ENCODE measurements at places on chromosomes 7 and 10.
A peak's percentile ranks its signal among the peaks of the same experiment; 100 is the strongest.

GRCh38 chr10:97538411-97538810, 34.2 kb upstream of the ANKRD2 start:
- no peak for DNase-seq

GRCh38 chr10:49524496-49524895, 14.4 kb downstream of the ERCC6 start:
- DNase-seq, result no peak

GRCh38 chr7:140640727-140641523, at the start of gene DENND2A:
Gene DENND2A (minus strand): TSS chr7:140640813. CDS start chr7:140602397, 38,416 bp downstream.
- DNase-seq, result peak; percentile 79

GRCh38 chr7:8130663-8131062, 131.3 kb downstream of the ICA1 start:
- DNase-seq, result no peak

- DNase-seq, result no peak
Measured at GRCh38 chr7:4247106-4247876, 434.8 kb upstream of the FOXK1 start.

GRCh38 chr7:41573015-41573414, 129.9 kb downstream of the INHBA start:
- no peak for DNase-seq

- DNase-seq, result no peak
Measured at GRCh38 chr10:51620131-51620530, 79.3 kb downstream of the CSTF2T start.

GRCh38 chr7:66376264-66376945, 171.3 kb downstream of the TPST1 start:
- DNase-seq, result no peak

- no peak for DNase-seq
Measured at GRCh38 chr10:60335708-60336107, 54.0 kb downstream of the ANK3 start.

DNA sequence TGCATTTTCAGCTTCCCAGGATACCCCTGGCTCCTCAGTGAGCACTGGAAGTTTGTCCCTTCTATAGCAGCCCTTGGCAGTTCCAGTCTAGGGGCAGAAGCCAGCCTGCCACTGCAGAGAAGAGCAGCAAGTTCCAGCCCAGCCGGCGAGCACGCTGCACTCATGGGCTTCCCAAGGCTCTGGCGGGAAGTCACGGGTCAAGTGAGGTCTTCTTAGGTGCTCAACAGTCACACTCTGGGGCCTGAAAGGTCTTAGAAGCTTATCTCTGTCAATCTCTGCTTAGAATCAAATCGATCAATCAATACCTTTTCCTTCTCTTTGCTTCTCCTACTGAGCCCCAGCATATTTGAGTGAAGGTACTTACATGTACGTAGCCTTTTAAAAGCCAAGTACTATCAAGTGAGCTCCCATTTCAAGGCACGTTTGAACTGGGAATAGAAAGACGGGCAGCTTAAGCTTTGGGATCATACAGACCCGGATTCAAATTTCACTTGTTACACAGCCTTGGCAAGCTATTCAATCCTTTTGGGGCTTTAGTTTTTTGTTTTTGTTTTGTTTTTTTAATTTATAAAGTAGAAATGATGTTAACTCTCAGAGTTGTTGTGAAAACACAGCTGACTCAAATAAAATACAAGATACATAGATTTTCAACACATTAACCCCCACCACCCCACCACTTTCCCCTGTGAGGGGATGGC, 152.6 kb upstream of the KLF14 start:
- DNase-seq, result no peak

DNA sequence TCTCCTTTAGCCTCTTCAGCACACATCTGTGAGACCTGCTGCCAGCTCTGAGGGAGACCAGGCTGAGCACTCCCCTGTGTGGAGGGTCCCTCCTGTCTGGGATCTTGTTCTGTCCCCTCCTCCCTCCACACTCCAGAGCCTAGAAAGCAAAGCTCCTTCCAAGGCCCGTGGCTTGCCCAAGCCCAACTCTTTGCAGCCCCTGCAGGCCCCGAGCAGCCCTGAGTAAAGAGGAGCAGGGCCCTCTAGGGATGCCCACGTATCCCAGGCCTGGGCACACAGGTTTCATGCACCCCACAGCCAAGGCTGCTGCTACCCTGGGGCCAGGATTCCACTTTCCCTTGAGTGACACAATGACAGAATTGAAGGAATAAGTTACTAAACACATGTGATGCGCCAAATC, 24.0 kb downstream of the COBL start:
- DNase-seq, result no peak

- no peak for DNase-seq
Measured at GRCh38 chr10:121240011-121240410, 358.2 kb downstream of the FGFR2 start.

DNA sequence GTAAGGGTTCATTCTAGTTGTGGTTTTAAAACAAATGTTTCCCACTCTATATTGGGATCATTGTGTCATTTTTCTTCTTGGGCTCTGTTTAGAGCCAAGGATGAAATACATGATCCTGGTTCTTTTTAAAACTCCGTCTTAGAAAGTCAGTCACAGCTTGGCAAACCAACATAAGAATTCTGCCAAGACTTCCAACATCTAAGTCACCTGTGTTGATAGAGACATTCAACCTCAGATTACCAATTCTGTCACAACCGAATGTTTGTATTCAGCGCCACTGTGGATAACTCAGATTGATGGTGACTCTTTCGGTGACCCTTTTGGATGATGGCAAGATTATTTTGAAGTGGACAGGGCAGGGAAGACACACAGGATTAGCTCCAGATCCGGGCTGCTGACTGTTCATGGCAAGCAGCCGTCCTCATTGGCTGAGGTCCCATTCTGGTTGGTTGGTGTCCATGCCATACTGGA, 255.4 kb downstream of the ARHGAP21 start:
- DNase-seq, result no peak

- DNase-seq, result no peak
Measured at GRCh38 chr7:26918241-26918640, 53.9 kb upstream of the SKAP2 start.

DNA sequence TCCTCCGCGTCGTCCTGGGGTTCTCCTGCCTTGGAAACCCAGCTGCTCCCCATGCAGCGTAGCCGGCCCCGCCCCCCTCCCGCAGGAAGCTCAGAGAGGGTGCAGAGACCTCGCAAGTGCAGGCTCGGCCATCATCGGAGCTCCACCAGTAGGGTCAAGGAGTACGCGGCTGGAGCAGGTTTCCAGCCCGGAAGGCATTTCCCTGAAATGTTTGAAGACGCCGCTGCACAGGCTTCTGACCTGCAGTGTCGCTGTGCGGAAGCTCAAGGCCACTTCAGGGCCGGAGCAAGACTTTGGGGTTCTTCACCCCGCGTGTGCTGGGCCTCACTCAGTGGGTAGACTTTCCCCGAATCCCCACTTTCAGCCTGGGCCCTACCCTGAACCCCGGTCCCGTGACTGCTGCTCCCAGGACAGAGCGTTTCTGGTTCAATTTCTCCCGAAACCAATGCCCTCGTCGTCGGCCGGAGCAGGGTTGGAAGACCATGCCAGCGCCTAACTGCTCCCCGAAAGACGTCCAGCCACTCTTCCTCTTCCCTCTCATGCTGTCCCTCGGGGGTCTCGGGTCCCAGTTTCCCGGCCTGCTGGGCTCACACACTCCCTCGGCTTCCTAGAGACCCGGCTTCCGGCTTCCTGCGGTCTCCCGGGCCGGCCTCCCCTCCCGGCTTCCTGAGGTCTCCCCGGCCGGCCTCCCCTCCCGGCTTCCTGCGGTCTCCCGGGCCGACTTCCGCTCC, 52.1 kb downstream of the INSIG1 start:
- no peak for DNase-seq

DNA sequence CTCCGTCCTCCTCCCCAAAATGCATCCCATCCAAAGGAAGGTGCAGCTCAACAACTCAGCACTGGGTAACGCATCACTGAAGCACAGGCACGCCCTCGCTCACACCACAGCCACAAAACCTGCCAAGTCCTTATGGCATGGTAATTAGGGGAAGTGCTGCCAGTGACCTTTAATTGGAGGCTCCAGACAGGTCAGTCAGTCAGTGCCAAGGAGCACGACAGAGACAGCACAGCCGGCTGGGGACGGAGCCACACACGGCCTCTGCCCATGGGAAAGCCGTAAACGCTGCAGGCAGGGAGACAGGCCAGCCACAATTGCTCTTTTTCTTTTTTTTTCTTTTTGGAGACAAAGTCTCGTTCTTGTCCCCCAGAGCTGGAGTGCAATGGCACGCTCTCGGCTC, 146.5 kb downstream of the MAD1L1 start:
- DNase-seq, result no peak

GRCh38 chr7:16739863-16740622, 13.5 kb upstream of the TSPAN13 start:
- no peak for DNase-seq

DNA sequence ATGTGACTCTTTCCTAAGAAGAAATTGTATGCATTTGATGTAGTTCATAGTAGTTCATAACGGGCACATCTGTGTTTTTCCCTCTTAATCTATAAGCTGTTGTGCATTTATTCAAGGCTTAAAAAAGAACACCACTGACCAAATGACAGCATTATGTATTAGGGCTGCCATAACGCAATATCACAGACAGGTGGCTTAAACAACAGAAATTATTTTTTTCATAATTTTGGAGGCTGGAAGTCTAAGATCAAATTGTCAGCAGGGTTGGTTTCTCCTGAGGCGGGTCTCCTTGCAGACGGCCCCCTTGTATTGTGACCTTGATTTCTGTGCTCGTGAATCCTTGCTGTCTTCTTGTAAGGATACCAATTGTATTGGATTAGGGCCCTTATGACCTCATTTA, 627 bp upstream of the SSMEM1 start:
- DNase-seq, result no peak

- DNase-seq, result no peak
Measured at GRCh38 chr7:64879086-64879730, 23.9 kb upstream of the ZNF273 start.

DNA sequence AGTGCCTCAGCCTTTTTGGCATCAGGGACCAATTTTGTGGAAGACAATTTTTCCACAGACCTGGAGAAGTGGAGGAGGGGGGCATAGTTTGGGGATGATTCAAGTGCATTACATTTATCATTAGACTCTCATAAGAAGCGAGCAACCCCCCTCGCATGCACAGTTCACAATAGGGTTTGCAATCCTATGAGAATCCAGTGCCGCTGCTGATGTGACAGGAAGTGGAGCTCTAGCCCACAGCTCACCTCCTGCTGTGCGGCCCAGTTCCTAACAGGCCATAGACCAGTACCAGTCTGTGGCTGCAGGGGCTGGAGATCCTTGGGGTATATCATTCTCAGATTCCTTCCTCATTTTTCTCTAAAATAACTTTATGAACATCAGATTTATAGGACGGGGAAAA, 50.8 kb downstream of the ATAD1 start:
- no peak for DNase-seq

DNA sequence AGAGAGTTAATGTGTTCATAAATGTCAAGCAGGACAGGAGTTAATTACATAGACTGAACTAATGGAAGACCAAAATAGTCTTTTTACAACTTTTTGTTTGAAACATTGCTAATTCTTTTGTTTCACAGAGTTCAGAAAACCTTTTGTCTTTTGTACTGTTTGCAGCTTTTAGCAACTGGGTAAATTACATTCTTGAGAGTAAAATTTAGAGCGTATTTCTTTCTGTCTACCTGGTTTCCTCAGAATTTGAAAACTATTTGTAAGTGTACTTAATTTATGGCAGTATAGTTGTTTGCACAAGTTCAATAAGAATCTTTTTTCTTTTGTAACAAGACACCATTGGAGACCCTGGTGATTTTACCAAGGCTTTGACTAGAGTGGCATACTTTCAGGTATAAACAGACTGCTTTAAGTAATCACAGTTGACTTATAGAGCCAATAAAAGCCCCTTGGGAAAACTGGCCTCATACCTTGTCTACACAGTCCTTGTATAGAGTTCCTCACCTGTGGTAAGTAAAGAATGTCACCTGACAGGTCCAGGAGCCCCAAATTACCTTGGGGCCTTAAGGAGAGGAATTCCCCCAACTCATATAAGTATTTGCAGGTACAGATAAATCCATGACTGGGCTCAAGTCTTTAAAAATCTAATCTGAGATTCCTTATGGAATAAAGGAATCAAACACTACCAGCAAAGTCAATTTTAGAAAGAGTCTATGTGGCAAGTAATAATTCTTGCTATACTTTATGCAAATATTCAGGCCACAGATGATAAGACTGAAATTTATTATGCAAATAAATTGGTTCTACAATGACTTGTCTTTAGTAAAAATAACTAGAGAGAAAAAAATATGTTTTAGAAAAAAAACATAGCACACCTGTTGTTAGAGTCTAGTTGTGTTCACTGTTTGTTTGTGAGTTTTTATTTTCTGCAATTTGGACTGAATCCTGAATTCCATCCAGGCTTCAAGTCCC, 23.6 kb upstream of the CREB3L2 start:
- no peak for DNase-seq

DNA sequence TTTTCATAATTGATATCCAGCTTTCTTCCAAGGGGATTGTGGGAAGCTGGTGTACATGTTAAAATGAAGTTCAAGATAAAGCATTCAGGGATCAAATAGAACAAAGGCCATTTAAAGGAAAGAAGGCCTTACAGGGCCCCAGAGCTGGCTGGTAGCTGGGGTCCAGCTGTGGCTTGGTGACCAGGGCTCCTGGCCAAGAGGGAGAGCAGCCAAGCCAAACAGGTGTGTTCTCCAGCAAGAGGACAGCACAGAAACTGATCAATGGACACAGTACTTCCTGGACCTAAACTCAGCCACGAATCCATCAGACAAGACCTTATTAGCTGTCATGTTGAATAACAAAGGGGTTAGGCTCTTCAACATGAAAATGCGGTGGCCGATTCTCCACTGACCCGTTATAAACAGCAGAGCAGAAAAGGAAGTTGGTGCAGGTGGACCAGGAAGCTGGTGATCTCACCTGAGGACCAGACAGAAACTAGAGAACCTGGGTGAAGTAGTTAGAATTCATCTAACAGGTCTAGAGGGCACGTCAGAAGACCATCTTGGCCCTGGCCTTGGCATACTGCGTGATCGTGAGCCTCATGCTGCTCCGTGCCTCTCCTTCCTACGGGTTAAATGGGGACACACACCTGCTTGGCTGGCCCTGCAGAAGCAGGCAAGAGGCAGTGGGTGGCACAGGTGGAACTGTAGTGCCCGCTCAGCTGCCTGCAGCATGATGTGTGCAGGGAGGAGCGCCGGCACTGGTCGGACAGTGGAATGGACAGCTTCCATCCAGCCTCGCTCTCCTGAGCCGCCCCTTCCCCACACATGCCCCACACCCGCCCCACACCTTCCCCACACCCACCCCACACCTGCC, 53.8 kb downstream of the PARP12 start:
- no peak for DNase-seq

DNA sequence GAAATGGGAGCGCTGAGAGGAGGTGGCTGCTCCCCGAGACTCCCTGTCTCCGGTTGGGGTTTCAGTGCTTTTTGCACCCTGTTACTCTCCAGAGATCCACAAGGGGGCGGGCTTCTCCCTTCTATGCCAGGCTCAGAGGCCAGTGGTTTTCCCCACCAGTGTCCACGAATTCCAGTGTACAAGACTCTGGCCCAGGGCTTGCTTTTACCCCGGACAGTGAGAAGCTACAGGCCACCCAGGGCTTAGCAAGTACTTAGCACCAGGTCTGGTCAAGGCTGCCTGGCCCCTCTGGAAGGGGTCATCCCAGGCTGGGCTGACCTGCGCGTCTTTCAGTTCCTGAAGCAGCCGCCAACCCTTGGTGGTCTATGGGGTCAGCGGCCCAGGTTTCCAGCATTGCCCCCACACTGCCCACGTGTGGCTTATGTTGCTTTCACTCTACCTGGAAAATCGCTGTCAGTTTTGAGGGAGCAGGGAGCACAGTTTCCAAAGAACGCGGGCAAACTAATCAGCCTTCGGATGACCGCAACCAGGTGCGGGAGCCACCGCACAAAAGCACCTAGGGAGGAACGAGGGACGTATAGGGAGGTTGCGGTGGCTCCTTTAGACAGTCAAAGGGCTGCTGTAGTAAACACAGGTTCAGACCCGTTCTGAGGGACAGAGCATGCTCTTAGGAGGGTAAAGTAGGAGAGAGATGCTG, 6.8 kb downstream of the CYP26A1 start:
- DNase-seq, result no peak

Data from NCI-H1092 (cell line).